ENCODE measurements at places on chromosomes 2 and 18.
A peak's percentile ranks its signal among the peaks of the same experiment; 100 is the strongest.

DNA sequence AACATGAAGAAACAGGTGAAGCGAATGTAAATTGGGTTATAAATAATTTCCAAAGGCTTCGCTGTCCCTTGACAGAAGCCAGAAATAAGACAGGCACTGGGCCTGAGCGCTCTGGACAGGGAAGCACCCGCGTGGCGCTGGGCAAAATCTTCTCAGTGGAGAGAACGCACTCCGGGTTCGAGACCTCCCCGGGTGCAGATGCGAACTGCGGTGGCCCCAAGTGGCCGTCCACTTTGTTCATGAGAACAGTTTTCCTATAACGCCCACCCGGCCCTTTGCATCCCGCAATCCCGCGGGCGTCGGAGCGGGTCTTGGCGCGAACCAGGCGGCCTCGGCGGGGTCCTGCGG lies 651 bp upstream of the DPYSL5 start:
- no peak for DNase-seq

GRCh38 chr18:46624127-46624526 lies 32.9 kb downstream of the LOXHD1 start:
- DNase-seq: no peak

DNA sequence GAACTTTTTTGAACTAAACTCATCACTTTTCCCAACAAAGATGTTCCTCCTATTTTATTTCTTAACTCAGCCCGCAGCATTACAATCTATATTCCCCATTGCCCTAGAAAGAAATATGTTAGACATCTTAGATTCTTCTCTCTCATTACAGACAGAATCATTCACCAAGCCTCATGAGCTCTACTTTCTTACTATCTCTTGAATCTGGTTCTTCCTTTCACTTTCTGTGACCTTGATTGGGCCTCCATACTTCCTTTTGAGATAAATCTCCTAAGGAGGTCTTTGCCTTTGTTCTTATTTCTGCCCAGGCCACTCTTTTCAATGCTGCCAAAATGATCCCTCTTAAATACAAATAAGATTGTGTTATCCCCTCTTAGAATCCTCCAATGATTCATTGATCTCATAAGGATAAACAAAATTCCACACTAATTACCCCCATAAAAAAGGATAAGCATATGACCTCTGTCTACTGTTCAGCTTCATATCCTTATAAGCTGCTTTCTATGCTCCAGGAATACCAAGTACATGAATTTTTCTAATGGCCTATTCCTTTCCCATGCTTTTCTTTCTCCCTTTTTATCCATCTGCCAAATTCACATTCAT lies 400.0 kb downstream of the ARHGAP15 start:
- no peak for DNase-seq

DNA sequence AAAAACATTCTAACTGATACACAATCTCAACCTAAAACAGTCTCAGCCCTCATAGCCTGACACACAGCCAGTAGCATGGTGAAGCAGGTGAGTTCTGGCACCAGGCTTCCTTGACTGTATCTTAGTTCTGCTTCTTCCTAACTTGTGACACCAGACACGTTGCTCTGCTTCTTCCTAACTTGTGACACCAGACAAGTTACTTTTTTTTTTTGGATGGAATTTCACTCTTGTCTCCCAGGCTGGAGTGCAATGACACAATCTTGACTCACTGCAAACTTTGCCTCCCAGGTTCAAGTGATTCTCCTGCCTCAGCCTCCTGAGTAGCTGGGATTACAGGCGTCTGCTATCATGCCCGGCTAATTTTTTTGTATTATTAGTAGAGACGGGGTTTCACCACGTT lies 6.7 kb upstream of the ATG16L1 start:
- no peak for DNase-seq

- DNase-seq: no peak
These were observed 61.3 kb downstream of the UBE2E3 start for GRCh38 chr2:181041661-181042060.

DNA sequence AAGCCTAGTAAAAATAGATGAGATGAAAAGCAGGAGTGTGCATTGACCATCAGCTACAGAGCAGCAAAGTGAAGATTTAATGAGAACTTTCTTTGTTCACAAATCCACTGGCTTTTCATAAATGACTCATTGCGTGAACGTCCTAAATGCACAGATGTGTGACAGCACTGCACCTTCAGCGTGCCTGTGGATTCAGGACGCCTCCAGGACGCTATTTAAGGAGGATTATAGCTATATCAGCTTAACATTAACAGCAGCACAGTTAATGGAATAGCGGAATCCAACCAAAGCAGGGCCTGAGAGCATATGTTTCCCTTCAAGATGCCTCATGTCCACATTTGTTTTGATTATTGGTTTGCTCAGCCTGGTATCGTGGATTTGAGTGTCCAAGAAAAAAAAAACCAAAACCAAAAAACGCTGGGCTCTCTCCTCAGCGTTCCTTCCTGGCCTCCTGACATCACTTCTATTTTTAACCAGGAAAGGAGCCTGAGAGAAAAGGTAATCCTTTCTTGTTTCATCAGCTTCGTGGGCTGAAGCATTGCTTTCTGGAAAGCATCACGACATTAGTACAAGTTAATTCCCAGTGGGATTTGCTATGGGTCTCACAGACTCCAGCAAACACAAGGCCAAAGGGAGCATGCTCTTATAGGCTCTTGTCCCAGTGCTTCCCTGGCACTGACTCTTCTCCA lies 447.0 kb upstream of the SMIM21 start:
- no peak for DNase-seq

DNA sequence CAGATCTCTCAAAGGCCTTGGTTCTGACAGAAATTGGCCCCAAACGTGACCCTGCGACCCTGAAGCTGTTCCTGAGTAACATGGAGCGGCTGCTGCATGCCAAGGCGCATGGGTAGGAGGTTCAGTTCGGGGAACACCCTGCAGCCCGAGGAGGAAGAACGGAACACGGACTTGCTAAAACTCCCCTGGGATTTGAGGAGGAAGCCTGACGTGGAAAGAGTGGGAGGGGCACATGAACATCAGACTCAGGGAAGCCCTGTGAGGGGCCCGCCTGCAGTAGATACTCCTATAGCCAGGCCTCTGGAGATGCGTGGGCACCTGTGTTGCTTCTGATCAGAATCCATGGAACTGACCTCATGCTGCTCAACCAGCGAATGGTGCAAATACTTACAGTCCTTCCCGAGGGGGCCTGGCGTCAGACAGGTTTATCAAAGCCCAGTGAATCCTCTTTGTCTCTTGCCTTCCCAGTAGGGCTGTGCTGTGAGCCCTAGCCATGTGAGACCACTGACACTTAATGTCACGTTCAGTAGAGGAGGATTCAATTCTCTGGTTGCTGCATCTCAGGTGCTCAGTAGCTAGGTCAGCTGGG lies 46.8 kb downstream of the IMPA2 start:
- DNase-seq: no peak

DNA sequence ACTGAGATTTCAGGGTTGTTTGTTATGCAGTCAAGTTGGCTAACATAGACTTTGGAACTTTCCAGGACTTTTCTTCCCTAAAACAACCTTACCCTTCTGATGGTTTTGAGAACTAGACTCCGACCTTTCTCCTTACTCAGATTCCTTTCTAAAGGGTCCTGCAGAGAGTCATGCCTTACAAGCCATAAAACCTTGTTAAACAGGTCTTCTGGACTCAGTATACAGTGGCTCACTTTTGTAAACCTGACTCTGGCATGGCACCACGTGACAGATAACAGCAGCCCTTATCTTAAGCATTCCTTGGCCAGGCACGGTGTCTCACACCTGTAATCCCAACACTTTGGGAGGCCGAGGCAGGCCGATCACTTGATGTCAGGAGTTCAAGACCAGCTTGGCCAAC lies 253.2 kb upstream of the RAB6C start:
- DNase-seq: no peak

DNA sequence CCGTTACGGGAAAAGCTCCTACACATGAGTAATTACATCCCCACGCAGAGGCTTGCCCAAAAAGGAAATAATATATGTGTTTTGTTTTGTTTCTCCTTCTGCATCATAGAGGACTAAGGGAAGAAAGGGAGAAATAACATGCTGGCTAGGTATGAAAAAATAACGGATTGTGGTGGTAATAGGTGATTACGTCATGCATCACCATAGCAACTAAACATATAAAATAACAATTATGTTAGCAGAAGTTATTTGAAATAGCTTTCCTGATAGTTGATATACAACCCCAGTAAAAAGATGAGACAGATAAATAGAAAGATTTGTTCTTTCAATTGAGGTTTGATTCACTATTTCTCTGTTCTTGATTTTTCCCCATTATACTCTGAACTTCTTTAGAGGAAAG lies 518.0 kb downstream of the ZNF516 start:
- no peak for DNase-seq

- no peak for DNase-seq
These were observed 58.7 kb downstream of the PIGN start for GRCh38 chr18:62128157-62128556.

DNA sequence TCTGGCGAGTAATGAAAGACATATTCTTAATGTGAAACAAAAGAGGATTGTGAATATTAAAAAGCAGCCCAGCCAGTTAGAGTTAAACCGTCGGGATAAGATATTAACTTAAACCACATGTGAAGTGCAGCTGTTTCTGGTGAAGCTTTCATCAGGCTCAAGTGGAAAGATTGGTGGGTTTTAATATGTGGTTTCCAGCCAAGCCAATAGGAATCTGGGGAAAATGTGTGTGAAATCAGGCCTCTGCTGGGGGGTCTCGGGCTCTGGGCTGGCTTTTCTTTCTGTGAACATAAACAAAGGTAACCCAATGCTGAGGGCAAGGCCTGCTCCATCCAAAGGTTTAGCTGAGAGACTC lies 279.6 kb downstream of the SLC4A3 start:
- DNase-seq: no peak

GRCh38 chr18:23207191-23207955 lies 72.1 kb downstream of the CABLES1 start:
- DNase-seq: no peak

DNA sequence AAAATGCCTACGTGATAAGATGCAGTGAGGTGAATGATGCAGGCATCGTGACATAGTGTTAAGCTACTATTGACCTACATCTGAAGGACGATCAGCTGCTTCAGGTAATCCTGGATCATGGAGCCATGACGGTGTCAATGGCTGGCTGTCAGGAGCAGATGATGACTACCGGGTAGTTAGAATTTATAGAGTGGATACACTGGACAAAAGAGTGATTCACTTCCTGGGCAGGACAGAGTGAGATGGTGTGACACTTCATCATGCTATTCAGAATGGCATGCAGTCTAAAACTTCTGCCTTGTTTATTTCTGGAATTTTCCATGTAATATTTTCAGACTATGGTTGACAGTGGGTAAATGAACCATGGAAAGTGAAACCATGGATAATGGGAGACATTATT lies 29.5 kb downstream of the METTL8 start:
- no peak for DNase-seq

- no peak for DNase-seq
These were observed 5.4 kb downstream of the REG1A start for GRCh38 chr2:79125721-79125985.

DNA sequence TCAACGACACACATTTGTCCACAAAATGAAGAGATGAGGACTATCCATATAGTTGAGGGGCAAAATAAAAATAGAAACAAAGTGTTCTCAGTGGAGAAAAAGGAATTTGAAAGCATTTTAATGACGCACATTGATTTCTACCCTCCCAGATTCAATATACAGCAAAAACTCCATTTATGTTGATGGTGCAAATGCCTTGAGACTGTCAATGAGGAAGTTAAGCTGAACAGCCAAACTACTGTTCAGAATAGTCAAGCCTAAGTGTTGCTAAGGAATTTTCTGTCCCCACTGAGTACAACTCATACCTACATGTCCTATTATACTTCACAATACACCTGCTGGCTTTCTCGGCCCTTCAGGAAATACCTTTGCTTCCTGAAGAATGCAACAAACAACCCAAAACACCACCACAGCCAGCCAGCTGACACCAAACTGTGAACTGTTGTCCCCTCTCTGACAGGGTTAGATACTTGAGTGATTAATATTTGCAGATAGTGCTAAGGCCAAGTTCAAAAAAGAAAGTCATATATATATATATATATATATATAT lies 27.8 kb upstream of the DARS1 start:
- DNase-seq: no peak

GRCh38 chr2:30894498-30895119 lies 87.4 kb upstream of the CAPN13 start:
- DNase-seq: no peak

GRCh38 chr2:121356058-121356640 lies 71.1 kb upstream of the TFCP2L1 start:
- DNase-seq: peak; percentile 56

GRCh38 chr2:127032621-127033020 lies 74.3 kb downstream of the BIN1 start:
- no peak for DNase-seq

DNA sequence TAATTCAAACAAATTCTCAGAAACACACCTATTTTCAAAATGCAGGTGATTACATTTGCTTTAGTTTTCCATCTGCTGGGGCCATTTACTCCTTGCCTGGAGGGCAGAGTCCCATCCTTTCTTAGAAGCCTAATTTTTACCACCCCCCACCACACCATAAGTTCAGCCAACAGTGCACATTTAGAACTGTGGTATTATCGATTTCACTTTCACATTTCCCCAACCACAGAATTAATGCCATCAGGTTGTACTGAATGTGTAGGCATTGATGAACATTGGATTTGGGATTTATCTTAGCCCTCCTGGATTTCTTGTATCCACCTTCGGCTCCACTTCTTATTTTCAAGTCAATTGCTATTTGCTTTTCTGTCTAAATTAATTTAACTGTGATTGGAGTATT lies 4.5 kb downstream of the SCYGR3 start:
- DNase-seq: no peak

- DNase-seq: no peak
These were observed 30.6 kb downstream of the FAM178B start for GRCh38 chr2:96955762-96956161.

DNA sequence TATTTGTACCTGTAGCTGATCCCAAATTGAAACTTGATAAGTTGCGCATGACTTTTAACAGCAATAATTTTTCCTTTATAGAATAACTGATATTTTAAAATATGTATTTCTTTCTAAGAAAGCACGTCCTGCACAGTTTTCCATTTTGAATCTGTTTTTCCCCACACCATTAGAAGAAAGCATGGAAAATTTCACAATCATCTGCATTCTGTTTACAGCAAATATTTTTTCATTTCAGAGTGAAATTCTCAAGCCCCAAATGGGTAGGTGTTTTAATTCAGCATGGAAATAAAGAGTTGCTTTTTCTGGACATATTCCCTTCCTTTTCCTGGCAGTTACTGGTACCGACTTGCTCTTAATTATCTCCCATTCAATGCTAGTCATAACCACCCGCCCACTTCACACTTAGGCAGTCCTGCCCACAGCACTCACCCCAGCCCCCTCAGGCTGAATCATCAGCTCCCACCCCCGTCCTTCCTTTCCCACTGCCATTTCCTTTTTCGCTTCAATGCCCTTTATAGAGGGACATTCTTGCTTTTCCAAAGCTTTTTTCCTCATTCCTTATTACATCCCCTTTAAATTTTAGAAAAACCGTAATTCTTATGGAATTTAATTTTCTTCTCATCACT lies 89.2 kb upstream of the GLS start:
- DNase-seq: peak; percentile 25
